ENCODE measurements at places on chromosomes 7 and 10.

- DNase-seq: no peak
Observed at GRCh38 chr7:27277628-27278027, 35.0 kb downstream of the EVX1 start.

- DNase-seq: peak; percentile 28
Observed at GRCh38 chr10:131874991-131875451, 25.8 kb upstream of the PPP2R2D start.

DNA sequence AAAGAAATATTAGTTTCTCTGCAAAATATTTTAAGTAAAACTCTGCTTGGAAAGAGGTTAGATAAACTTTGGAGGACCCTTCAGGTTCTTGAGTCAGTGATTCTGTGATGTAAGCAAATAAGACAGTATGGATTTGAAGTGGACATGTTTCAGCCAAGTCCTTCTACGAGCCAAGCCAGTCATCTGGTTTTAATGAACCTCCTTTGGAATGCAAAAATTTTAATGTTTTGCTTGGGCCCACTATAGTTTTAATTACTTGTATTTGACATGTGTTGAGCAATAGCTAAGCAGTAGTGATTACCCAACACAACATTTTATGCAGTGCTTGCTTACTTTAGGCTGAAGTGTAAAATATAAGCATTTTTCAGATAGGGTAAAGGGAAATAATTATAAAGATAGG lies 296.3 kb upstream of the SEMA3D start:
- no peak for DNase-seq

- no peak for DNase-seq
Observed at GRCh38 chr7:100566018-100566531, 7.6 kb downstream of the SAP25 start.

DNA sequence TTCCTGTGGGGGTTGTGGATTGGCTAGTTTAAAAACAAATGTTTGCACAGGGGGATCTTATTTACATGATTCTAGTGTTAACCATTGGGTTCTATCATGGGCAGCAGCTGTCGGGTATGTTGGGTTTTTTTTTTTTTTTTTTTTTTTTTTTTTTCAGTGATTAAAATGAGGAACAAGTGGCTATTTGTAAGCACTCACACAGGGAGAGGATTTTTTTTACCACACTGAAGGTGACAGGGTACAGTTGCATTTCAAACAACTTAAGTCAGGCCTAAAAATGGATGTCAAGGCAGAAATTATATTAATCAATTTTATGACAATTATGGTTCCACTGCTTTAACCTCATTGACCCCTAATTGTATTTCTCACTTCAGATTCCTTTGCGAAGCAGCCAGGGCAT lies 92.8 kb downstream of the CD36 start:
- DNase-seq: no peak

GRCh38 chr7:122300211-122300932 lies 4.2 kb downstream of the FEZF1 start:
- peak; percentile 31 for DNase-seq

DNA sequence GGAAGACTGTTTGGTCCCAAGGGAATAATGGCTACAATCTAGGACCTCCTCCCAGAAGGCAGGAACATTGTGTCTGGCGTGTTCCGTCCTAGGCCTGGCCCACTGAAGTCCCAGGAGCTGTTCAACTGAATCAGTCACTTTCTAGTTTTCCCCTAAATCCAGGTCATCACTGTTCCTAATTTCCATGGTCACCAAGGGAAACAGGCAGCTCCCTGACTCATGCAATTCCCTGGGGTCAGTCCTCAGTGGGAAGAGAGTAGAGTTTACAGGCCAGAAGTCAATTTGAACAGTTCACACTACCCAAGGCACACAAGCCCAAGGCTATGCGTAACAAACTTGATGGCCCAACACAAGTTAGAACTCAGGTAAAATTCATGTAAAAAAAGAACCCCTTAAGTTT lies 44.0 kb downstream of the CREB3L2 start:
- DNase-seq: no peak

DNA sequence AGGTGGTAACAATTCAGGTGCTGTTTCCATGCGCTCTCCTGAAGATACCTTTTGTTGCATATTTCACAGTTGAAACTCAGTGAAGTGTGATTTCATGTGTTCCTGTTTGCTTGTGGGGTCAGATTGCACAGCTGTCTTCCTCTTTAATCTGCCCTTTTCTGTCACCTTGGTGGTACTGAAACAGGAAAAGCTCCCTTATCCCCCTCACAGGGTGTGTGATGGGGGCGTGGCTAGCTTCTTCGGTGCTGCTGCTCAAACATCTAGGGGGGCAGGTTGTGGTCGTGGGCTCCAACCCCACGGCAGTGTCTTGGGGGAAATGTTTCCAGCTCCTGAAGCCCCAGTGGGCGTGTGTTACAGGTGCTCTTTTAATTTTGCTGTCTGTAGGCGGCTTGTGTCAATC lies 107.4 kb upstream of the KLF14 start:
- no peak for DNase-seq

GRCh38 chr7:37510043-37510634 lies 61.5 kb upstream of the ELMO1 start:
- no peak for DNase-seq

GRCh38 chr10:116669080-116669479 lies 48.3 kb downstream of the PNLIPRP2 start:
- DNase-seq: no peak

DNA sequence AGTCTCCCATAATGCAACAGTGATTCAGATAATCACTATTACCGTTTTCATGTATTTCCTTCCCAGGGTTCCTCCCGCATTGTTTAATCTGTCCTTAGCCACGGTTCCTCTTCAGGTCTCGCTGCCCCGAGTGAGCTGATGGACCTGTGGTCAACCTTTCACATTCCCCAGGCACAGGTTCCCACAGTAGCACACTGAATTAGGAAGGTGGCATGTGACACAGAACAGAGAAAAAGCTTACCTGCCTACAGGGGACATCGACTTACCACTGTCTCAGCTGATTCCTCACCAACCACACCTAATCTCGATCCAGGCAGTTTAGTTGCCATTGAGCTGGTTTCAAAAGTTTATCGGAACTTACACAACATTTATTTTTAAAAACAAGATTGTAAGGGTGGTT lies 72.2 kb downstream of the MTURN start:
- no peak for DNase-seq

DNA sequence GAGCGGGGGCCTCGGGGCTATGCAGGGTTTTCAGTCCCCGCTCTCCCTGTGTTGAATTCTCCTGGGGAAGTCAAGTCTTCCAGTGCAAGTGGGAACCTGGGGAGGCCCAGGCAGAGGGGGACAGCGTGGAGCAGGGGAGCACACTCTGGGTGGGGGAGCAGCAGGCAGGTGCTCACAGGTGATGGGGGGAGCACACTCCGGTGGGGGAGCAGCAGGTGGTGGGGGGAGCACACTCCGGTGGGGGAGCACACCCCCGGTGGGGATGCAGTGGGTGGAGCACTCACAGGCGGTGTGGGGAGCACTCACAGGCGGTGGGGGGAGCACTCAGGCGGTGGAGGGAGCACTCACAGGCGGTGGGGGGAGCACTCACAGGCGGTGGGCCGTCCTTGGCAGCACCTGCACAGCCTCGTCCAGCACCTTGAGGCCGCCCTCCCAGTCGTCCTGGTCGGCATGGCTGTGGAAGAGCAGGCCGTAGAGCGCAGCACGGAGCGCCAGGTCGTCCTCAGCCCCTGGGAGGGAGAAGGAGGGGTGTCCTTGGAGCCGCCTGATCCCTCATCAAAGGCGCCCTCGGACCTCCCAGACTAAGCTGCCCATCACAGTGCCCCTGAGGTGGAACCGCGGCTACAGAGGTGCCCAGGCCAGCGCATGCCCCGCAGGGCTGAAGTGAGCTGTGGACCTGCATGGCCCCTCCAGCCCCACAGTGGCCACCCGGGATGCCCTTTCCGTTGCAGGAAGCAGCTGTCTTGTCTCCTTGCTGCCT lies 56.7 kb downstream of the CFAP46 start:
- DNase-seq: no peak

DNA sequence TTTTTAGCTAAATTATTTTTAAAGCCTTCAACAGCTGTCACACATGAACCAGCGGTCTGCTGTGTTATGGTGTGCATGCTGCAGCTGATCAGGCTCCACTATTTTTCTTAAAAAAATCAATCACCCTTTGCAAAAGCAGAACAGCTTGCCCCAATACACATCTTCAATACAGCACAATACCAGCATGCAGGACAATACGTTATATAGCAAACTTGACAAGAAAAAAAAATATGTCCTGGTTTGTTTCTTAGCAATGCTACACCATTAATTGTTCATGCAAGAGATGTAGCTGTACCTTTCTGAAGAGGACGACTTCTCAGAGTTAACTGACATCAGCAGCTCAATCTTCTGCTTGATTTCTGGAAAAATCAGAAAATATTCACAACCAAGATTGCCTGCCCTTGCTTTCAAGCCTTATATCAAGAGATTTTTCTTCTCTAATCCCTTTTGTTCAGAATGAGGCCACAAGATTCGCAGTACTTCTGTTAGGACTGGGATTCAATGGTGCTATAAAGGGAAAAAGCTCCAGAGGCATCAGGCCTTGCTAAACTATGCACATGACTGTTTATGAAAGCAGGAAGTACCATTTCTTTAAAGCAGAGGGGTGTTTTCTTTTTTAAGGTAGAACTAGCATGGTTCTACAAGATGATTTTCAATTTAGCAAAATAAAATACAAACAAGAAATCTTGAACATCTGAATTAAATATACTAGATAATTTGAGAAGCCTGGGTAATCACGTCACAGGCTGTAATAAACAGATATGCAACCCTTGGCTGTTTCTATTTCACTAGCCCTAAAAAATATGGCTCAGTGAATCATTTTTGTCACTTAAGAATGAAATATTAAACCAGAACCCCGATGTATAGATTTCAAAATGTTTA lies 120.0 kb downstream of the SRPK2 start:
- DNase-seq: no peak

DNA sequence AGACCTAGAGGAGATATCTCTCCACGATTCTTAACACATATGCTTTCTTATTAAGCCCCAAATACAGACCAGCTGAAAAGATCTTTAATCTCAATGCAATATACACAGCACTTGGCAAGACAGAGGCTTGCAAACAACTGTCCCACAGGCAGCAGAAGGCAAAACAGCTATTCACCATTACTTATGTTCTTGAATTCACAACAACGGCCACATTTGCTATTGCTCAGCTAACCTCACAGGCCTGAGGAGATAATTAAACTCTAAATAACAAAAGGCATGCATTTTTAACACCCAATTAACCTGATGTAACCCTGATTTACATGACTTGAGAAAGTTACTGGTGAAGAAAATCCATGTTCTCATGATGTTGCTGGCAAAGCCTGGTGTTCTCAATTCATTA lies 216.4 kb downstream of the CRPPA start:
- no peak for DNase-seq

DNA sequence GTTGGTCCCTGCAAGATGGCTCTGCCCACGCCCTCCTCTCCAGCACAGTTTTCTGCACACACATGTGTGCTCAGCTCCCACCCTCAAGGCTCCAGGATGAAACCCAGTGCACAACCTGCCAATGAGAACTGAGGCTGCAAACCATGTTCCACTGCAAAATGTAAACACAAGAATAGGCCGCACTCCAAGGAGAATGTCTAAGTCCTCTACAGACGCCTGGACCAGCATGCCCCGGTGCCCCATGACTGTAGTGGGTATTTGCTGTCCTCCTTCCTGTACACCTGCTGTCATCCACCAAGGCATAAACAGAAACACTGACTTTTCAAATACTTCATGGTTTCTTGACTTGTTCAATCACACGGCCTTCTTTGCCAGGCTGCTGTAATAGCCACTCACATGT lies 72.6 kb downstream of the COBL start:
- DNase-seq: no peak

DNA sequence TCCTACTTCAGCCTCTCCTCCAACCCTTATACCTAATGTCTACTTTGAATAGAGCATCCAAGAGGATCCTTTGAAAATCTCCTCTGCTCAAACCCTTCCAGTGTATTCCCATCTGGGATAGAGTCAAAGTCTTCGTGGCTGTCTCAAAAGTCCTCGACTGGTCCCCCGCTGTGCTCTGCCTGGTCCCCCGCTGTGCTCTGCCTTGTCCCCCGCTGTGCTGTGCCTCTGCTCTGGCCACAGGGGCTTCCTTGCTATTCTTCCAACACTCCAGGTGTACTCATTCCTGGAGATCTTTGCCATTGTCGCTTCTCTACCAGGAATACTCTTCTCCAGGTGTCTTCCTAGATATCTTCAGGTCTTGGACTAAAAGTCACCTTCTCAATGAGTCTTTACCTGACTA lies 36.1 kb upstream of the COMMD3 start:
- no peak for DNase-seq

DNA sequence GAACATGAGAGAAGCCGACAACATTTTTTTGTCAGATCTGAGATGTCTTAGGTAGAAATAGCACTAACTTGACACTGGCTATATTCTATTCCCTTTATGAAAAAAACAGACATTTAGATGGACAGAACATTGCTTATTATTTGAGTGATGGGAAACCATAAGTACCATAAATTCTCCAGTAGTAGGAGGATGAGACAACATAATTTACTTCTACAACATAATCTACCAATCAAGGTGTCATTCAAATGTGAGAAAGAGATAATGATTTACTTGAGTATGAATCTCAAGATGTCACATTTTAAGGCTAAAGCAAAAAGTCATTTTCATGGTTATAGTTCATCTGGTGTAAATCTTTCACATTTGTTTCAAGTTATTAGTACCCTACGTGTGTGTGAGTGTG lies 110.8 kb downstream of the CALCR start:
- DNase-seq: no peak

GRCh38 chr7:110664803-110665202 lies 426.1 kb upstream of the LRRN3 start:
- DNase-seq: no peak

DNA sequence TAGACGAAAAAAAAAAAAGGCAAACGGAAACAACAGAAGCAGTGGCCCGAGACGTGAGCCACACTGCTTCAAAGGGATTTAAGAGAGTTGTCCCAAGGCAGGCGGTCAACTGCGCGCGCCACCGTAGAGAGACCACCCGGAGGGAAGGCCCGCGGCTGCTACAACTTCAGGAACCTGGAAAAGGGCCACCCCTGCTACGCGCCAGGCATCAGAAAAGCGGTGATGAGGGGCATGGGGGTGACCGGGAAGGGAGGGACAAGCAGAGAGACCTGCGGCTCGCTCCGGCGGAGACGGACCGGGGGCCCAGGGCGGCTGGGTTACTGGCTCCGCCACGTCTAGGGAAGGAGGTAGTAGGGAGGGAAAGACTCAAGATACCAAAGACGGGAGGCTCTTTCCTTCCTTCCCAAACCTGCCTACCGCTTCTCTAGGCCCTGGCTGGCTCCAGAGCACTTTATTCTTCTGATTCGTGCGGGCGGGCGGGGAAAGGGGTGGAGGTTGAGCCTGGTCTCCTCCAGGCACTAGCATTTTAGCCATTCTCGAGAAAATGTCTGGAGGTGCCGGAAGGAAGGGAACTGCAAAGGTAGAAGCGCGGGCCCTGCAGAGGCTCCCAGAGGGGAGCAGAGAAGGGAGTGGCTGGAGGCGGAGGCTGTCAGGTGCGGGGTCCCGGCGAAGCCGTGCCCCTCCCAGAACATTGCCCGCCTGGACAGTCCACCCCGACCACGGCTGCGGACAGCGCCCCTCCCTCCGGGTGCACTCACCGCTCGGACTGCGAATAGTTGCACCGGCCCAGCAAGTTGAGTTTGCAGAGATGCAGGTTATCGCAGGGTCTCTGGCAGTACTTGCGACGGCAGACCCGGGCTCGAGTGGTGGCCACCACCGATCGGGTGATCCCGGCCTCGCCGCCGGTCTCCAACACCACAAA lies 993 bp downstream of the ZC3HAV1 start:
- no peak for DNase-seq
